ENCODE measurements at places on chromosomes 7 and 10.
A peak's percentile ranks its signal among the peaks of the same experiment; 100 is the strongest.

DNA sequence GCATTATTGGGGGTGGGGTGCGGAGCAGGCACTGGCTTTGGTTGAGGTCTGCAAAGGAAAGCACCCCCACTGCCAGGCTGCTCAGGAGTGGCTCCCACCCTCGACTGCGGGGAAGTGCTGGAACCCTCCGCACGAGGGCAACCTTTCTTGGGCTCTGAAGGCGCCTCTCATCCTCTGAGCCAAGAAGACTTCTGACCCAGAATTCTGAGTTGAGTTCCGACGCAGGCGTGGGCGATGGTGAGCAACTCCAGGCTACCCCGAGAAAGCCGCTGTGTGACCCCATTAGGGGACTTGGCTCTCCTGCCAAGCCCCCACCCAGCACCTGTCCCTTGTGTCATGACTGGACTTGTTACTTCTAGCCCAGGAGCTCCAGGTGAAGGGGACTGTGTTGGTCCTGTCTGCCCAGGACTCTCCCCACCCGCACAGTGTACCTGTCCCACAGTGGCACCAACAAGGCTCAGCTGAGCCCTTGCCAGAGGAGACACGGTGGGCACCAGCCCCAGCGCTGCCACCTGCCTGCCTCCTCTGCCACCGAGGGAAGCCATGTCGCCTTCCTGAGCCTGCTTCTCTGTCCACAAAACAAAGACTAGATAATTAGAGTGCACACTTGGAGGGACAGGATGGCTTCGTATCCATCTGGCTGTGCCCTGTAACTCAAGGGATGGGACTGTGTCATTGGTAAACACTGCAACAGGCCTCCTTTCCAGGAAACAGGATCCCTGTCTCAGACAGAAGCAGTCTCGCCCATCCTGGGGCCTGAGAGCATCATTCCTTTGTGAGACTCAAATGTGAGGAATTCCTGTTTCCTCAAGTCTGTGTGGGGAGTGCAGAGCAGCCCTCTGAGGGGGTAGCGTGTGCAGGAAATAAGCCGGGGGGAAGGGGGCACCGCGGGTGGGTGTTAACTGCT lies 128.8 kb downstream of the LHPP start:
- peak; percentile 16 for DNase-seq

- DNase-seq, result no peak
Observed at GRCh38 chr10:133052076-133052475, 35.6 kb upstream of the ADGRA1 start.

GRCh38 chr7:55555160-55555559 lies 17.1 kb downstream of the VOPP1 start:
- DNase-seq, result no peak

- DNase-seq, result no peak
Observed at GRCh38 chr10:35372329-35372728, 36.0 kb downstream of the CCNY start.

DNA sequence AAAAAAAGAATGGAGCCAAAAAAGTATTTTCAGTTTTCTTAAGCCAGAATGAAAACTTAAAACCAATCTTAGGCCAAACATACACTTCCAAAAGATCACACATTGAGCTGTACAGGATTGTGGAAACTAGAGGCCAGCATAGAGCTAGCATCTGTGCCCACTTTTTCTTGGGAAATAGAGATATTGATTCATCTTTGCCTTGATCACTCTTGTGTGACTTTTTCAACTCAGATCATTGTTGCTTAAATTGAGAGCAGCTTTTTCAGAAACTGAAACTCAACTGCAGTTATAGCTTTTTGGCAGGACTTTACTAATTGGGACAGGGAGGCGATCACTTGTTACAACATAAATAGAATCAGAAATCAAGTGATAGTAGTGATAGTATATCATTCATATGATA lies 132.2 kb downstream of the PRKG1 start:
- no peak for DNase-seq

DNA sequence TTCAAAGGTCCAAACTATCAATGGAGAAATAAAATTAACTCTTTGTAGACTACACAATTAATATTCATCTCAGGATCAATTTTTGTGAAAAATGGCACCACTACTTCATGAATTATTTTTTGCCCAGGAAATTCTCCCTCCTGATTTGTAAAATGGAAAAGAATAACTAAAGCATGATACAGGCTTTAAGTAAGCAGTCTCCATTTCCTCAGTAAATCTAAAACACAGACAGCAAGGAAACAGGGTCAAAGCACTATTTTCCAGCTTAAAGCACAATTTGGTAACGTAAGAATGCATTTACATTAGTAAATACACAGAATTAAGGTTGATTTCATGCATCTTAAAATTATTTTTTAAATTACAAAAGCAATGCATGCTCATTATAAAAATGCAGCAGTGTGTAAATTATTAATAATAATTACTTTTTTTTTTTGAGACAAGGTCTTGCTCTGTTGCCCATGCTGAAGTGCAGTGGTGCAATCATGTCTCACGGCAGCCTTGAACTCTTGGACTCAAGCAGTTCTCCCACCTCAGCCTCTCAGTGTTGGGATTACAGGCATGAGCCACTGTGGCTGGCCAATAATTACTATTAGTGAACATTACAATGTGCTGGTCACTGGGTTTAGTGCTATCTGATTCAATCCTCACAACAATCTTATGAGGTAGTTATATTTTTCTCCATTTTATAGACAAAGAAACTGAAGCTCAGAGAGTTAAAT lies 26.1 kb upstream of the VCL start:
- DNase-seq, result no peak

- DNase-seq, result no peak
Observed at GRCh38 chr10:43110338-43111071, 27.7 kb upstream of the CSGALNACT2 start.

- no peak for DNase-seq
Observed at GRCh38 chr7:127813991-127814541, 162.1 kb downstream of the SND1 start.

DNA sequence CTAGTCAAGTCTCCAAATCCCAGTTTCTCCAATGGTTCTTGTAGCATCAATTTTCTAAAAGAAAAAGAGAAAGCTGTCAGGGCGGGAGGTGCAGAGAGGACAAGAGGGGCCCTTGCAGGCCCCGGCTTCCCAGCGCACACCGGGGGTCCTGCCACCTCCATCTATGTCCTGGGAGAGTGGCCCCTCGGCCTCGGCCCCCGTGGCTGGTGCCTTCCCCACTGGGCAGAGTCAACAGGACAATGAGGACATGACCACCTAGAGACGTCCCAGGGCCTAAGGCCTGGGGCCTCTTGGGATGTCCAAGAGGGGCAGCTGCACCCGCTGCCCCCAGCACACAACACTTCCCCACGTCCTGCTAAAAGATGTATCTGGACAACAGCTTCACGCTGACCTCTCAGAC lies 5.9 kb downstream of the COX19 start:
- no peak for DNase-seq

DNA sequence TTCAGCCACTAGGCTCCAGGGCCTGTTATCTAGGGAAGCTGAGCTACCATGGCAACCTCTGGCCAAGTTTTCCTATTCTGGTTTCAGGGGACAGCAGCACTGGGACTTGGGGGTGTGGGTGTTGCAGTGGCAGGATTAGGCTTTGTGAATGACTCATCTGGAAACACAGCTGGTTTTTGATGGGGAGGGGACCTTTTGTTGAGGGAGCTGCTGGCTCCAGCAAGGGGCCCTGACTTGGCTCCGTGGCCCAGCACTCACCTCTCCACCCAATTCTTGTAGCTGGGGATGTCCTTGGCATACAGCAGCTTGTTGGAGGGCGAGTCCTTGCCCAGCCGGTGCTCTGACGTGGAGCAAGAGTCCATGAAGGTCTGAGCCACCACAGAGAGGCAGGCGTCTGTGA lies 435.9 kb downstream of the PLXNA4 start:
- no peak for DNase-seq

GRCh38 chr7:9681284-9681683 lies 1247.9 kb downstream of the NXPH1 start:
- DNase-seq, result no peak

DNA sequence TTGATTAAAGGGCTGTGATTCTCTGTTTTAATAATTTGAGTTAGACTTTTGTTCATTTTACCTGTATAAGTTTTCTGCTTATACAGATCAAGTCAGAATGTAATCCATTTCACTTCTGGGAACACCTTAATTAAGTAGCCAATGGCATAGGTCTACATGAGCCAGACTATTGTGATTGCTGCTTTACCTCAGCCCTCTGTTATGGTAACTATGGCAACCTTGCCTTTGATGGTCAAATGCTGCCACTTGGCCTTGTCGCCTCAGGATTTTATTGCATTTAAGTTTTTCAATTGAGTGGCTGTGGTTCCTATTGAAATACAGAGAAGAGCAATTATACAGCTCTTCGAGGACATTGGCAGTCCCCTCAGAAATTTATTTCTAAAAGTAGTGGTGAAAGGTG lies 64.3 kb upstream of the TMEM106B start:
- peak; percentile 12 for DNase-seq

GRCh38 chr10:13977861-13978532 lies 352.7 kb downstream of the FRMD4A start:
- DNase-seq, result no peak

DNA sequence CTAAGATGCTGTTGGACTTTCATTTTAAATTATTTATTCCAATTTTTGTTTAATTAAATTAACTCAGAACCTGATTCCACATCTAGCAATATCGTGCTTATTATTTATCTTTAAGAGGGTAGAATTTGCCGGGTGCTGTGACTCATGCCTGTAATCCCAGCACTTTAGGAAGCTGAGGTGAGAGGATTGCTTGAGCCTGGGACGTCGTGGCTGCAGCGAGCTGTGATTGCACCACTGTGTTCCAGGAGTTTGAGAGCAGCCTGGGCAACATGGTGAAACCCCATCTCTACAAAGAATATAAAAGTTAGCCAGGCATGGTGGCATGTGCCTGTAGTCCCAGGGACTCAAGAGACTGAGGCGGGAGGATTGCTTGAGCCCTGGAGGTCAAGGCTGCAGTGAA lies 47.8 kb downstream of the ZFAND4 start:
- no peak for DNase-seq

DNA sequence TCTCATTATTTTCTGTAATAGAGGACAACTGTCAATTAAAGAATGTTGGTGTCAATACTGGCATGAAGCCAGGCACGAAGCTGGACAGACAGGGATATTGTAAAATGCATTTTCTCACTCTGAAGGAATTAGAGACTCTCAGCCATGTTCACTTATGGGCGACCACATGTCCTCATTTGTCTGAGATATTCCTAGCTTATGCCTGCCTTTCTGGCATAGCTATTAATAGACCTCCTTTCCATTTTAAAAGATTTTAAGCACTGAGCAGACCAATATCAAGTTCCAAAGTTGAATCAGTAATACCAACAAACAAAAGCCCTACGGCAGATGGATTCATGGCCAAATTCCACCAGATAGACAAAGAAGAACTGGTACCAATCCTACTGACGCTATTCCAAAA lies 589.9 kb downstream of the GRM8 start:
- DNase-seq, result no peak

- peak; percentile 63 for DNase-seq
Observed at GRCh38 chr10:5814110-5815107, 1.2 kb upstream of the GDI2 start.

GRCh38 chr7:112398534-112398933 lies 51.7 kb upstream of the IFRD1 start:
- no peak for DNase-seq

DNA sequence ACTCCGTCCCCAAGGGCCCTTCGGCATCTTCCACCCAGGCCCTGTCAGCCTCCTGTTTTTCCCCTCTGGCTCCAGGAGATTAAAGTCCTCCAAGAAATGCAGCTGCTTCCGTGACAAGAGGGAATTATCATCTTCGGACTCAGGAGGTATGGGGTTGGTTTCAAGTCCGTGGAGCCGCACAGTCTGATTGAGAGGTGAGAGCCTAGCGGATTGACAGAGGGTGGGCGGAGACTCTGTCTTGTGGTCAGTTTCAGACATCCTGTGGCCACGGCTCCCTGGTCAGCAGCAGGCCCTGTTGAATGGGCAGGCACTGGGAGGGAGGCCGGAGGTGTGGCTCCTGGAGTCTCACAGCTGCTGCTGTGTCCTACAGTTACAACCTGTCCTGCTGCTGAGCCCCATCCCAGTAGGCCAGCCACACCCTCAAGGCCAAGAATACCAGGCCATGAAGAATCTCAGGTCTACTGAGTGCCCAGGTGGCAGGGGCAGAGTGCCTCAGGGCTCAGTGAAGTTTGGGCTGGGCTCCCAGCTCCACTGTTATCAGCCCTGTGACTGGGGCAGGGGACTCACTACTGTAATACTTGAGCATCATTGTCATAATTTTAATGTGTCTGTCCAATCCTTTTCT lies 49.3 kb upstream of the ZNF716 start:
- DNase-seq, result no peak

GRCh38 chr10:36116731-36117130 lies 474.6 kb upstream of the FZD8 start:
- no peak for DNase-seq

DNA sequence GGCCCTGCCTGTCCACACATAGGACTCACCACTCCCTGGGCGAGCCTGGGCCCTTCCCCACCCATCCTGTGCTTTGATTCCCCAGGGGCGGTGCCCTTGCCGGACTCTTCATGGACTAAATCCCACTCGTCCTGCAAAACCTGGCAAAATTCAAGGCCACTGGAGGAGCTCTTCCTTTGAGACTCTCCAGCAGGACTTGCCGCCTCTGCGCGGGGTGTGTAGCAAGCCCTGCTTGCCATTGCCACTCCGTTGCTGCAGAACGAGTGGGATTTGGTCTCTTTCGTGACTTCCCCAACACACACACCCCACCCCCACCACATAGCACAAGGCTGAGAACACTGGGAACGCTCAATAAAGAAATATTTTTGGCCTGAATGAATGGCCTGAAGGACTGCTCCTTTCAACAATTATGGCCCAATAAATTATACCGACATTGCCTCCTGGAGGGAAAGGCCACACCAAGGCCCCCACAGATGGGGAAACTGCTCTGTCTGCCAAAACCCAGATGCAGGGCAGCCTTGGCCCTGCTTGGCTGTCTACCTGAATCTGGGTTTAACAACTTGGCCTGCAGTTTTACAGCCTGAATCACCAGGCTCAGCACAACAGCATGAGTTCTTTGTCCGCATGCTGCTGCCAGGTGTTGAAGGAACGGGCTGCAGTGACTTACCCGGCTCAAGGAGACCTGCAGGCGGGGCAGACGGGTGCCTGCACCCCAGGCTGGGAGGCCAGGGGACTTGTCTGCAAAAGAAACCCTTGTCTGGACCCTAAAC lies 72.8 kb upstream of the KAT6B start:
- no peak for DNase-seq

All from DMS79 treated with DMSO at 0.1 percent for 48 hours (cell line).